H9 (cell line): ENCODE measurements at places on chromosomes 1 and 21.

DNA sequence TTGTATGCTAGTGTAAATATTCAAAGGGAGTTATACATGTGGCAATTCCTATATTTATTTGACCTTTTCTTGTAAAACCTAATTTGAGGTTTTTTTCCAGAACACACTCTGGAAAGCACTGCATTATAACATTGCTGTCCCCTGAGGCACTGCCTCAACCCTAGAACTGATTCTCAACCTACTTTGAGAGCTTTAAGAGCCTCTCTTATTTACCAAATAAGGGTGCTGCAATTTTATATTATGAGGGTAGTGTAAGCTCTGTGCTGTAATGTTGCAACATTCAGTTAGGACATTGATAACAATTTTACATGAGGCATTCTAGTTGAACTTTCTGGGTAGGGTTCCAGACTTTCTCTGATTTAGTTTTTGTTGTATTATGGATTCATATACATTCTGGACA, 302.2 kb upstream of the DEPDC1 start:
- no peak for DNase-seq

GRCh38 chr1:152654110-152654509, 9.1 kb upstream of the LCE2D start:
- DNase-seq = peak; percentile 34

- no peak for DNase-seq
Measured at GRCh38 chr1:186301448-186301847, 73.6 kb downstream of the TPR start.

GRCh38 chr1:151491641-151492040, 19.5 kb upstream of the CGN start:
- no peak for DNase-seq

DNA sequence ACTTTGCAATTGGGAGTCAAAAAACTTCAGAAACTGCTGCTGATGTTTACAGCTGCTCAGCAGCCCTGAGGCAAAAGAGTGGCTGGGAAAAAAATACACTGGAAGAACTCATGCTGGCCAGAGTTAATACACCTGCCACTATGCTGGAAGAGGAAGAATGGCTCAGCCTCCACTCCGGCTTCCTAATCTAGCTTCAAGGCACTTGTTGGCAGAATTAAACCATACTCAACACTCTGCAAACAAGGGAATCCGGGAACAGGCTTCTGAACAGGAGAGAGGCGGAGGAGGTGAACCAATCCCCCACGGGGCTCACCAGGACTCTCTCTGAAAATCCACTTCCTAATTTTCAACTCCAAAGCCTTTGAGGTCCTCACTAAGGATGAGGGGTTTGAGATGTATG, 120.1 kb downstream of the CCDC185 start:
- DNase-seq = no peak

- DNase-seq = no peak
Measured at GRCh38 chr21:44441581-44442265, 13.6 kb upstream of the LRRC3 start.

GRCh38 chr1:10292188-10292587, 81.8 kb downstream of the KIF1B start:
- no peak for DNase-seq

- no peak for DNase-seq
Measured at GRCh38 chr1:2962541-2962940, 58.7 kb upstream of the ACTRT2 start.

DNA sequence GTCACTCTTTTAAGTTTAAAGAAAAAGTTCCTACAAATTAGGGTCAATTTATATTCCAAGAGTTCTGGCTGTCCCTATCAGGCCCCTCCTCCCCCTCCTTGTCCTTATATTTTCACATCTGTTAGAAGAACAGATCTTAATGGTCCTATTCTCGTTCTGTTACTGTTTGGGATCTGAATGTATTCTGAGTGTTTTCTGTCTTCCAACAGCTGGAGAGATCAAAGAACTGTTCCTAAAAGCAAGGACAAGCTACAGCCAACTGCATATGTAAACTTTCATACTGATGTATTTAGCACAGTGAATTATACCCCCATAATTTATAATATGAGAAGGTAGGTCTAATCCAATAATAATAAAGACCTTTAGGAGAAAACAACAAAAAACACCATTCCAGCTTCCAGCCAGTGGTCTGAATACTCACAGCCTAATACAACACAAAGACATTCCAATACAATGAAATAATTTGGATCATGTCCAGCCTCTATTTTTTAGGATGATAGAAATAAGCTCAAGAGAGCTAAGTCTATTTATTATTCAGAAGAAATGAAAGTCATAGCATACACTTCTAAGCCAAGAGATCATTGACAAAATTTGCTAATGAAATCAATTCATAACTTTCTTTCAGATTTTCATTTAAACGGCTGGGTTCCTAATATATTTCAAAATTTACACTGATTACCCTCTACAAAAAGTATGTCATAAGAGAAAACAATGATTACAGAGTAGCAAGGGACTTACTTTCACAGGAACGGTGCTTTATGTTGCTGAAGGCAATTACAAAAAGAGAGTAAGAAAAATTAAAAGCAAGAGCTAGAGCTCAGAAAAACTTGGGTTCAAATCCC, 25.3 kb downstream of the WLS start:
- no peak for DNase-seq

GRCh38 chr1:103337779-103338178, 187.7 kb upstream of the RNPC3 start:
- no peak for DNase-seq

DNA sequence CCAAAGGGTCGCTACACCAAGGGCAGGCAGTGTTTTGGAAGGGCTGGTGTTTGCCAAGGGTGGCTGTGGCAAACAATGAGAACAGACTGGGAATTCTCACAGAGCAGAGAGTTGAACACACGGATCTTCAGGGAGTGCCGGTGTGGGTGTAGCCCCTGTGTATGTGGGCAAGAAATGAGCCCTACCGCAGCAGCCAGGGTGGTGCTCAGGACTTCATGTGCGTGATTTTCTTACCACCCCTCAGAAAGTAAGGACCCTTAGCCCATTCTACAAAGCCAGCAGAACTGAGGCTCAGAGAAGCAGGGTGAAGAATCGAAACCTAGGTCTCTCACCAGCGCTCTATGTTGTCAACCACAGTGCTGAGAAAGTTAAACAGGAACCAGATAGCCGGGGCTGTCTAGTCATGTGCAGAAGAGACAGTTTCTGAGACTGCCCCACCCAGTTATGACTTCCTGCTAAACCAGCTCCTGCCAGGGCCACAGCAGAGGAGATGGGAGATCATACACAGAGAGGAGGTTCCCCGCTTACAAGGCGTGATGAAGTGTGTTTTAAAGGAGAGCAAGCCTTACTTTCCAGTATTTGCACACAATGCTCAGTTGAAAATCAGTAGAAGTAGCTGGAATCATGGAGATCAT, 21.9 kb upstream of the MORC3 start:
- no peak for DNase-seq

DNA sequence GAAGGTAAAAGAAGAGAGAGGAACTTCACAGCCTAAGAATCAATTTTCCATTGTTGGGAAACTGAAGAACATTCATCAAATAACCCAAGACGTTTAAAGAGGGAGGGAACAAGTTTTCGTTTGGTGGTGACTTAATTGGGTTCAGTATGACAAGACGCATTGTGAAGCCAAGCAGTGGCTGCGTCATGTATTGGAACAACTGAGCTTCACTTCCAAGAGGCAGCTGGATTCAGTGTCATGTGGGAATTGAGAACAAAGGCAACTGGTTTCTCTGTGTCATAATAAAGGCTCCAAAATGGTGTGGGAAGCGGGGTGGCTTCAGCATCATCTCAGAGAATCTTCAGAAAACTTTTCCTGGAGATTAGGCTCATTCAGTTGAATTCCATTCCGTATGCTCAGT, 29.8 kb upstream of the RC3H1 start:
- no peak for DNase-seq

- peak; percentile 76 for DNase-seq
Measured at GRCh38 chr1:20194757-20195461, 8.6 kb upstream of the PLA2G2C start.

DNA sequence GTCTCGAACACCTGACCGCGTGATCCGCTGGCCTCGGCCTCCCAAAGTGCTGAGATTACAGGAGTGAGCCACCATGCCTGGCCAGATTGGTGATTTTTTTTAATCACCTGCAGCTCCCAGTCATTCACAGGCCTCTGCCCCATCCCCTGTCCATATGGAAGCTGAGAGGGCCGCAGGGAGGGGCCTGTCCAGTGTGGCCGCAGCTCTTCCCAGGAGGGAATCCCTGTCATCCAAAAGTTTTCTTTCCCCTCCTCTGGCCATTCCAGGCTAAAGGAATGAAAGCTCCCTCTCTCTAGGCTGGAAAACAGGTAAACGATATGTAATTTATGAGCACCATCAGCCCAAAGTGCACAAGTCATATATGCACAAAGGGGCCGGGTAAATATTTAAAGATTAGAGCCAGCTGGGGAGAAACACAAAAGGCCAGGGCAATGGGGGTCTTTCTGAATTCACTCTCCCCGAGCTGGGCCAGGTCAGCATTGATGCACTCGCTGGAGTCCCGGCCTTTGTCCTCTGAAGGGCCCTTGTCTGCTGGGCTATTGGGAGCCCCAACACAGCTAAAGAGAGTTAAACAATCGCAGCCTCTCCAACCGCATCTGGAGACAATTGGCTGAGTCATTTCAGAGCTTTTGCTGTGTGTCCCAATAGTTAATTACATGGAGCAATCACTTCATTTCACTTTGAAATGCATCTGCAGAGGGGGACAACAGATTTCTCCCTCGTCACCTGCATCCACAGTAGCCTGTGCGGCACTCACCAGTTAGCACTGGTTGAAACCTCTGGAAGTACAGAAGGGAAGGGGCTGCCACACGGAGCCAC, 3.8 kb upstream of the HES3 start:
- peak; percentile 63 for DNase-seq

DNA sequence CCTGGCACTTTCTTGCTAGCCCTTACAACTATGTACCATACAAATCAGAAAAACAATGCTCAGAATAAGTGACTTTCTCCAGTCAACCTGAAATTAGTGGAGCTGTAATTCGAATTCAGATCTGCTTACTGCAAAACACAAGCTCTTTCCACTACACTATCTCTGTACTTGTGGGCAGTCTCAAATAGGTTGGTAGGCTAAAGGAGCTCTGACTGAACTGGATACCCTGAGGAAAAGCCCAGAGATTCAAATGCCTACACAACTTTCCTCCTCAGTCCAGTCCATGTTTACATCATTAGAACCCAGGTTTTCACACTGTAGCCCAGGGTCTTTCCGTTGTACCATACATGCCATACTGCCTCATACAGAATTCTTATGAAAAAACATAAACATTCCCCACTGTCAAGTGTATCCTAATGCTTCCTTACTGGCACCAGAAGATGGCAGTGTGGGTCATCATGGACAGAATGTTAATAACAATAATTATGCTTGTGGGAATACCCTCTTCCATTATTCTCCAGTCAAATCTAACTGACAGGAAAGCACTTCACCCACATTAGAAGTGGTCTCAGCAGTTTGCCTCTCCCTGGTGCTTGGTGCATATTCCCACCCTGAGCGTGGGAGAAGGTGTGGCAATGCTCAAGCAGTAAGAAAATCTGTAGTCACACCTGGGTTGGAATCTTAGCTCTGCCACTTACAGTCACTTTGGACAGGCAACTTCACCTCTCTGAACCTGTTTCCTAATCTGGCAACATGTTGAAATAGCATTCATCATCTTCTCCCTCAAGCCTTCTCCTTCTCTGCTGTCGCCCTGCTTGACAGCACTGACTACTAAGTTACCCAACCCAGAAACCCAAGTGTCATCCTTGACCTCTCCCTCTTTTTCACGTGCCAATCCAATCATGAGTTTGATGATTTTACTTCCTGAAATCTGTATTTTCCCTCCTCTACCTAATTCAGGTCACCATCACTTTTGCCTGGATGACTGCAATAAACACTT, 14.4 kb upstream of the ZFYVE9 start:
- no peak for DNase-seq

- no peak for DNase-seq
Measured at GRCh38 chr1:223621312-223621734, 44.2 kb downstream of the CAPN8 start.

DNA sequence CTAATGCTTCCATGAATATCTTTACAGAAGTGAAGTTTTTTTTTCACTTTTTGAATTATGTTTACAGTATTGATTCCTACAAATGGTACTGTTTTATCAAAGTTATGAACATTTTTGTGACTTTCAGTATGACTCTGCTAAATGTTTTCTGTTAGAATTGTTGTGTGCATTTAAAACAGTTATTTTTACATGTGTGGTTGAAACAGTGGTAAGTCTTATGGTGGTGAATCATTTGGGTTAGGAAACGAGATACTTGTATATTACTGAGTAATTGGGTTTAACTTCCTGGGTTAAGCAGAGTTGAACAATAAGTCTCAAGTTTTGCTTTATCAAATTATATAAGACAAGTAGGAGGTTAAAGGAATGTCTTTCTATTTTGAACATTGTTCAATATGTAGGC, 66.8 kb downstream of the VPS13D start:
- DNase-seq = no peak

DNA sequence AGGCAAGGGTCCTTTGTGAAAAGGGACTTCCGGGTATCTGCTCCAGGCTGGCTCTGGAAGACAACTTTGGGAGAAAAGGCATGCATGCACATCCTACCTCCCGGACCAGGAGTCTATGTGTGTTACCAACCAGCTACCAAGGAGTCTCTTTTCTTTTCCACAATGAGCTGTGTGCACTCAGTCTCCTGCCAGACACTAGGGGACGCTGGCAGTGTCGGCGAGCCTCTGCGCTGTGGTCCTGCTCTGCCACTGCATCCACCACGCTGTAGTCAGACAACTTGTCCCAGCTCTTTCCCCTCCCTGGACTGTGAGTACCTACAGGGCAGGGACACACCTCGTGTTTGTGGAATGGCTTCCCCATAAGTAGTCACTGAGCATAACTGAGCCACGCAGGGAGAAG, 5.1 kb upstream of the SSR2 start:
- peak; percentile 85 for DNase-seq

GRCh38 chr1:25560788-25561187, 17.4 kb downstream of the LDLRAP1 start:
- DNase-seq = no peak

- no peak for DNase-seq
Measured at GRCh38 chr1:23582820-23583219, 23.5 kb upstream of the ID3 start.

DNA sequence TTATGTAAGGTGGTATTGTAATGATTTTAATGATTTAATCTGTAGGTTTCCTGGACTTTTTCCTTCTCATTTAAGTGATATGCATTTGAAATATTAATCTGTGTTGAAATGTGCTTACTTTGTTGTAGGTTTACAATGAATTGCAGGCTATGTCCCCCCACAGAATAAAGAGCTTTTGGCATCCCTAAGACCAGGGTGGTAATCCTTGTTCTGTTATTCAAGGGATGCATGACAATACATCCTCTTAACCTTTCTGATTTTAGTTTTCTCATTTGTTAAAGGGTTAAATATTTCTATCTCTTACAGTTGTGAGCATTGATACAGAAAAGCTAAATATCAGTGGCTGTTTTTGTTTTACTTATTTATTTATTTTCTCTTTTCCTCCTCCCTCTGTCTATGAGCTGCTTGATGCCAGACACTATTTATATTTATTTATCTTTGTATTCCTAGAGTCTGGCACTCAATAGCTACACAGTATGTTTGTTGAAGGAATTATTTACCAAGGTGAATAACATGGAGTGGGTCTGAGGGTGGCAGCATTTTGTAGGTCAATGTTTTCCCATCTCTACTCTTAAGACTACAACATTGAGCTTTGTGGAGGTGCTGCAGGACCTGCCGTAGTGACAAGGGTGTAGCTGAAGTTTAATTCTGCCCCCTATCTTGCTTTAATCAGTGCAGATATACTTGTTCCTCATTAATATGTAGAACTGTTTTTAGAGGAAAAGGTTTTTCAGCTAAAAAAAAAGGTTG, 19.9 kb upstream of the ADGRL2 start:
- no peak for DNase-seq

- DNase-seq = no peak
Measured at GRCh38 chr1:211257826-211258225, 1.3 kb upstream of the RCOR3 start.
